Left renal cortex interstitium (tissue), 4 donors: ENCODE measurements at places on chromosomes 5 and 9.

GRCh38 chr5:136526791-136527190 lies 161.4 kb upstream of the TRPC7 start:
- DNase-seq, result no peak

GRCh38 chr9:128404560-128404959 lies 16.1 kb upstream of the CERCAM start:
- DNase-seq, result no peak

GRCh38 chr5:130189961-130190360 lies 285.7 kb downstream of the CHSY3 start:
- DNase-seq, result no peak

DNA sequence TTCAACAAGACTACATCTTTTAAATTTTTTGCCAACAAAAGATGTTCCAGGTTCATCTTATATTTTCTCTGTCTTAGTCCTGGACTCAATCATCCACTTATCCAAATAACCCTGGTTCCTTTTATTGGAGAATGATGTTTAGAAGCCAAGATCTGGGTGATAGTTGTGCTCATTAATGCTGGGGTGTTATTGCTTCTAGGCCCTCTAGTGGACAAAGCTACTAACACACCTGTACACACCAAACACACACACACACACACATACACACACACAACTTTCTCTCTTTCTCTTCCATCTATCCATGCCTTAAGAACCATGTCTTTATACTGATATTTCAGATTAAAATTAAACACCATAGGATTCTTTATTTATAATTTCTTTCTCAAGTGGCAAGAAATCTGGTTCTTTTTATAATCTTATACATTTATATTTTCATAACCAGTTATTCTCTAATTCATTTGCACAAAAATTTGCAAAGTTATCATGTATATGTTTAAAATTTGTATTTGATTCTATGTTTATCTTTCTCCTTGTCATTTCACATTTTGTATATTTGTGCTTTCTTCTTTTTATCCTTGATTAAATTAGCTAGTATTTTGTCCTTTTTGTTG lies 179.1 kb upstream of the SMIM23 start:
- no peak for DNase-seq

DNA sequence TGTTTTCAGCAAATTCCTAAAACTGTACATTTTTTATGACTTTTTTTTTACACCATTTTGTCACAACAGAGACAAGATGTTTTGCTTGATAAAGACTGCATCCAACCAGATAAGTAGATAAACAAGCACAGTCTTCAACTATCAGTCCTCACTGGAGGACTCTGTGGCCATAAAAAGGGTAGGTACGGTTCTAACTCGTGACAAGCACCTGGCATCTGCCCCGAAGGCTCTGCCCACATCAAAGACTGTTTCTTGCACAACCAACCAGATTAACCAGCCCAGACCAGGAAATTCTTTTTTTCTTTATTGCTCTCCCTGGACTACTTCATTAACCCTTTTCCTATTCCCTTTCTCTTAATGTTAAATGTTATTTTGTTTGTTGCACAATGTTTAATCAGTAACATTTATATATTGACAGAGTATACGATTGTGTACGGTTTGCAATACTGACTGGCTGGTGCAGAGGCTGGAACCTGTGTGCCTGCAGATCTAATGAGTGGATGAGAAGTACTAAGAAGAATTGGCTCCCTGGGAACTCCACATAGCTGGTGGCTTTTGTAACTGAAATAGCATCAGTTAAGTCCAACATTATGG lies 74.1 kb downstream of the SERINC5 start:
- no peak for DNase-seq

GRCh38 chr5:38529955-38530646 lies 26.3 kb downstream of the LIFR start:
- no peak for DNase-seq

DNA sequence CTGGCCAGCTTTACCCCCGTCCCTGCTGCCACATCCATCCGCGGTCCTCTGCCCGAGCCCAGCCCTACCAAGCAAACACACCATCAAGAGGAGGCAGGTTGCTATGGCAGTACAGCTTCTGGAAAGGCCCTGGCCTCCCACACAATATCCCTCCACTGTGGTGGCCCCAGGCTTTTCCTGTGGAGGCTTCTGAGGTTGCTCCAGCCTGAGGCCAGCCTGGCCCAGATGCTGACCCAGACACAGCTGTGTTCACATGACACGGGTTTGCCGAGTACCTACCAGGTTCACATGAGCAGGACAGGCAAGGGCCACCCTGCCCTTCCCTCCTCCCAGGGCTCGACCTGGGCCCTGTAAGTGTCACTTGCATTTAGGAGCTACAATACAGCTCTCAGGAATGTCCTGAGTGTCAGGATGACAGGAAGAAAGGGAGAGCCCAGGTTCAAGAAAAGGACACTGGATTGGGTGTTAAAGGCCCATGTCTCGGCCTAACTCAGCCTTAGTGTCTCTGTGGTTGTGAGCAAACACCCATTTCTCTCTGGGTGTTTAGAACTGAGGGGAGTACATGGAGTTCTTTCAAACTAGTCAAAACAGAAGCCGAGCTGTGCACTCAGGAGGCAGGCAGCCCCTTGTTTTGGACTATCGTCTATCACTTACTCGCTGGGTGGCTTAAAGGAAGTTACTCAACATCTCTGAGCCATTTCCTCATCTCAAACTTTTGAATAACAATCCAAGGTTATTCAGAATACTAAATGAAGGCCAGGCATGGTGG lies 40.2 kb downstream of the NAIF1 start:
- no peak for DNase-seq

- DNase-seq, result no peak
Observed at GRCh38 chr5:5652181-5652580, 229.7 kb downstream of the ICE1 start.

- DNase-seq, result no peak
Observed at GRCh38 chr9:87195306-87195705, 248.0 kb upstream of the GAS1 start.

- no peak for DNase-seq
Observed at GRCh38 chr5:44329716-44330115, 59.5 kb downstream of the FGF10 start.

DNA sequence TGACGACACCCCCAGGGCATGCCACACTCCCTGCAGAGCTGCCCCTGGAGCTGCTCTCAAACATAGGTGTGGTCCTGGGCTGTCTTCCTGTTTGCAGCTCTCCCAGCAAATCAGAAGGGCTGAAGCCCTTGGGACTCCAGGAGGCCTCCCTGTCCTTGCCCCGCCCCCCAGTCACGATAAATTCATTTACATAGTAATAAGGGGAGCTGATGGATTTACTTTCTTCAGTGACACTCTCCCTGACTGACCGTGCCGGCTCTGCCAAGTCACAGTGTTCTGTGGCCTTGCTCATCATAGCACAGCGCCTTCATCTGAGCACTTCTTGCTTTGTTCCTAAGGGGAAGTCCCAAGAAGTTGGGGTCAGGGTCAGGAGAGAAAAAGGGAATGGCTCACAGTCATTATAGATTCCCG lies 121.4 kb downstream of the ENC1 start:
- no peak for DNase-seq

DNA sequence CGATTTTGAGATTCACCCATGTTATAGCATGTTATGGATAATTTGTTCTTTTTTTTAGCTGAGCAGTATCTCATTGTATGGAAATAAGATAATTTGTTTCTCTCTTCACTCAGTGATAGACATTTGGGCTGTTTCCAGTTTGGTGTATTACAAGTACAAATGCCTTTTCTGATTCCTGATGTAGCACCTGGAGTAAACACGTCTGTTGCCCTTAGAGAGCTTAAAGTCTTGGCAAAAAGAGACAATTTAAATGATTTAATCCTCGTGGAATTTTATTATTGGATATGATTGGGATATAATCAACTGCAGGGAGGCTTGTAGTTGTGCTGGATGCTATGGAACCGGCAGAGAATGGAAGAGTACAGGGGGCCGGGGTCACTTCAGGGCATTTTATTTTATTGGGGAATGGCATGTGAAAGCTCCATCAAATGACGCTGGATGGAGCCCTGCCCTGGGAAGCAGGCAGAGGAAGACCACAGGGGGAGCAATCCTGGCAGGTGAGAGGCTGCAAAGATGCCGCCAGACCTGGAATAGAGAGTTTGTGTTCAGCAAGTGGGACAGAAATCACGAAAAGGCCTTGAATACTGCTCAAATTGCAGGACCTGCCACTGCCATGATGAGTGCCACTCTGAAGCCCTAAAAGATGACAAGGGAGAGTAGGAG lies 31.0 kb upstream of the TGFBI start:
- no peak for DNase-seq

GRCh38 chr5:138948471-138949222 lies 73.5 kb upstream of the LRRTM2 start:
- no peak for DNase-seq

- no peak for DNase-seq
Observed at GRCh38 chr5:6805841-6806240, 92.6 kb downstream of the TENT4A start.

GRCh38 chr5:67672636-67673035 lies 476.0 kb upstream of the CD180 start:
- no peak for DNase-seq

GRCh38 chr5:15320871-15321270 lies 179.1 kb upstream of the FBXL7 start:
- peak; percentile 17 for DNase-seq

DNA sequence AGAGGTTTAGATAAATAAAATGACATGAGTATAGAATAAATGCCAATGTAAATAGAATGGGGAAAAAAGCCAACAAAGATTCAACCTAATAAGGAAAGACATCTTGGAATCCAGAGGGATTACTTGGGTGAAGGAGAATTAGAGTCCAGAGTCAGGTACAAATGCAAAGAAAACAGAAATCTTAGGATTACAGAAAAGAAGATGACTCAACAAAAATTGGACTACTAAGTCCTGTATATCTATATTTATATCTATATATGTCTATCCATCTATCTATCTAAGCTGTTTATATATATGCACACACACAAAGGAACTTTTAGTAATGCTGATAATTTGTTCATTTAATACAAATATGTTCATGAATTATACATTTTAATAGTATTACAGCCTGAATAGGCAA lies 27.6 kb downstream of the FAM174A start:
- no peak for DNase-seq

GRCh38 chr5:81609810-81610375 lies 141.0 kb downstream of the SSBP2 start:
- no peak for DNase-seq

- no peak for DNase-seq
Observed at GRCh38 chr5:9187614-9188013, 358.3 kb downstream of the SEMA5A start.

- DNase-seq, result no peak
Observed at GRCh38 chr5:79697222-79698170, 7.9 kb downstream of the CMYA5 start.

GRCh38 chr9:29422438-29422837 lies 1849.2 kb upstream of the C9orf72 start:
- no peak for DNase-seq
